ENCODE measurements at places on chromosomes 1 and 21.

GRCh38 chr1:181083842-181084605, 4.5 kb upstream of the IER5 start:
- no peak for DNase-seq

GRCh38 chr1:41362357-41362721, 1.1 kb downstream of the FOXO6 start:
- DNase-seq, result no peak

- DNase-seq, result no peak
These were observed 24.1 kb downstream of the RGS5 start for GRCh38 chr1:163178628-163179027.

DNA sequence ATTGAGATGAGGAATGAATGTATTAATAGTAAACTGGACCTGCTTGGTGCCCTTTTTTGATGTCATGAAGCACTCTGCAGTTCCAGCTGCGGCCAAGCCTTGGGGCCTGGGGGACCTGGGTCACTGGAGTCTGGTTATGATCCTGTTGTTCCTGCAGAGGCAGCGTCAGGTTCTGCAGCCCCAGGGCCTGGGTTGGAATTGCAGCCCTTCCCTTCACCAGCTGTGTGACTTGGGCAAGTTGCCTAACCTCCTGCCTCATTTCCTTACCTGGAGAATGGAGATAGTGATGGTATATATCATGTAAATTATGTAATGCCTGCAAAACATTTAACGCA, 9.1 kb upstream of the ATP5PO start:
- DNase-seq, result no peak

DNA sequence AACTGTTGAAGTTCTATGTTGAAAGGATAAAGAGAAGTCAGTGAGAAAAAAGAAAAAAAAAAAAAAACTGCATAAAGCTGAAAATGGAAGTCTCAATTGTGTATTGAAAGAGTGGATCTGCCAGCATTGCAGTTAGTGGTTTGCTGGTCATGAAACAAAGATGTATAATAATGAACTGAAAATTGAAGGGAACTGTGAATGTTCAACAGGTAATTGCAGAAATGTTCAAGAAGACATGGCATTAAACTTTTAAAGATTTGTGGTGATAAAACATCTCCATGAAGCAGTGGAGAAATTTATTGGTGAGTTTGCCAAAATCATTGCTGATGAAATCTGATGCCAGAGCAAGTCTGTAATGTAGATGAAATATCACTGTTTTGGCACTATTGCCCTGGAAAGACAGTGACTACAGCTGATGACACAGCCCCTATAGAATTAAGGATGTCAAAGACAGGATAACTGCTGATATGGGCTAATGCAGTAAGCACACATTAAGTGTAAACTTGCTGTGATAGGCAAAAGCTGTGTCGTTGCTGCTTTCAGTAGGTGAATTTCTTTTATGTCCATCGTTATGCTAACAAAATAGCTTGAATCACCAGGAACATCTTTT, 71.0 kb downstream of the RD3 start:
- no peak for DNase-seq

GRCh38 chr21:36454706-36455105, 25.2 kb downstream of the CLDN14 start:
- DNase-seq, result no peak

DNA sequence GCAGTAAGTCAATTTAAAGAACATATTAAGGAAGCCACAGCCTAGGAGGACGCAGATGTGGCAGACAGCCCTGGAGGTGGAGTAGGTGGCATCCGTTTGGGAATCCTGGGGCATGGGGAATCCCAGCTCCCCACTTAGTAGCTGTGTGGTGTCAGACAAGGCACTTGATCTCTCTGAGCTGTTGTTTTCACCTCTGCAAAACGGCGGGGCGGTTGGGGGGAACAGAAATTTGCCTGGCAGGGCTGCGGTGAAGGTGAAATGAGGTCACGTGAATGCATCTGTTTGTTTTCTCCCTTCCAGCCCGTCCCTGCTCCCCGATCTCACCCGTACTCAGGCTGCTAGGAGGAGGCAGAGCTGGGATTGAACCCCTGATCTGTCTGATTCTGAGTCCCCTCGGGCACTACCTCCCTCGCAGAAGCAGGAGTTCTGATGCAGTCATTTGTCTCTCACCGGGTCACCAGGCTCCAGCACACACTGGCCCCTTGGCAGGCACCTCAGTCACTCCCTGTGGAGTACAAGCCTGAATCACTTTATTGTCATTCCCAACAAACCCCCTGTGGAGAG, 2.2 kb upstream of the LAPTM5 start:
- DNase-seq, result no peak

- peak; percentile 73 for DNase-seq
These were observed 301.7 kb upstream of the VAMP3 start for GRCh38 chr1:7469255-7469938.

GRCh38 chr21:38379147-38379546, 119.1 kb downstream of the ERG start:
- no peak for DNase-seq

DNA sequence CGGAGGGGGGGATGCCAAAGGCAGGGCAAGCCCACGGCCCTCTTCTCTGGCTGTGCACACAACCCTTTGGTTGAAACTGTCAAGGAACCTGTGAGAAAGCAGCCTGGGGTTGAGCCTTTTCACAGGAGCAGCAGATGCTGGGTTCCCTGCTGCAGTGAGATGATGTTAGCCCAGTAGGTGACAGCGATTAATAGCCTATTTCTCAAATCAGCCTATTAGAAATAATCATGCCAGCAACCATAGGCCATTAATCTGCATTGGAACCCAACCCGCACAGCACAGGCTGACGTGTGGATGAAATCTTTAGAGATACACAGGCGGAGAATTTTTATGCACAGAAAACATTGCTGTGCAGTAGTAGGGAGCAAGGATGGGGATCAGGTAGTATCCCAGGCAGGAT, 637.5 kb downstream of the AJAP1 start:
- no peak for DNase-seq

DNA sequence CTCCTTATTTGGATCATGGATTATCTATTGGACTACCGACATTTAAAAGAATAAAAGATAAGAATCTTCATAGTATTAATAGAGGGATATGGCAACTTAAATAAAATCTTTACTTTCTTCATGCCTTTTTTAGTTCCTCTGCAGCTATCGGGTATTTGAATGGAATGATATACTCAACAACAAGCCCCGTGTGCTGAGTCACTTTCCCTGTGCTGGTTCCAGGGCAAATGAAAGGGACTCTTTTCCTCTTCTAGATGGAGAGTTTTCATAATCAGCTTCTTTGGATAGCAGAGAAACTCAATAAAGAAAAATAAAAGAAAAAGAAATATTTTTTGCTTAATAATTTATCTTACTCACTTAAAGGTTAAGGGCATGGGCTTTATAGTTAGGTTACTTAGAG, 213.7 kb downstream of the LRRC40 start:
- DNase-seq, result no peak

DNA sequence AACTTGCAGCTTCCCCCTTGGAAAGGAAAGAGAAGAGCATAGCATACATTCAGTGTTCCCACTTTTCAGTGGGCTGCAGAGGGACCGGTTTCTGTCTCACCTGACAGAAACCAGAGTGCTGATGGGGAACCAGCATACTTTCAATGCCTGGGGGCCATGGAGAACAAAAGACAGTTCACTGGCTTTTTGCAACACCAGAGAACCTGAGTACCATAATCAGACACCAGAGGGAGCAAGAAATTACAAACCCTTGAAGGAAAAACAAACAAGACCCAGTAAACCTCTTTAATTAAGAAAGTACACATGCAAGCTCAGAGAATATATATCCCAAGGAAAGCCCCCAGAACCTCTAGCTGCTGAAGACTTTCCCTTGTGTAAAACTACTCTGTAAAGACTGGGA, 51.1 kb downstream of the CSMD2 start:
- DNase-seq, result no peak

DNA sequence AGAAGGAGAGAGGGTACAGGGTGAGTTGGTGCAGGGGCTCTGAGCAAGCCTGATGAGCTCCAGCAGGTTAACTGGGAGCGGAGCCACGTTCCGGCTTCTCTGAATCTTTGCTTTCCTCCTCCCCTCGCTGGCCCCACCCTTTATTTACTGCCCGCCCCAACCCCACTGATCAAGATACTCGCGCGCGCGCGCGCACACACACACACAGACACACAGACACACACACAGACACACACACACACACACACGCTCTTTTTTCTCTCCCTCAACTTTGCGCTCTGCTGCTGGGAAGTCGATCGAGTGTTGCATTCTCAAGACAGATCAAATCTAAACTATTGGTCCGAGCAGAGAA, at the start of gene GRIK1:
GRIK1 (minus strand) TSS at position 73 of the 352 bp plus-strand sequence.
- no peak for DNase-seq

- DNase-seq, result no peak
These were observed at the start of gene GSTM4 for GRCh38 chr1:109655615-109656519. GSTM4 (plus strand) TSS chr1:109656099; CDS start chr1:109656390, 291 bp downstream.

- no peak for DNase-seq
These were observed 103.9 kb downstream of the ADGRL4 start for GRCh38 chr1:78902641-78903040.

DNA sequence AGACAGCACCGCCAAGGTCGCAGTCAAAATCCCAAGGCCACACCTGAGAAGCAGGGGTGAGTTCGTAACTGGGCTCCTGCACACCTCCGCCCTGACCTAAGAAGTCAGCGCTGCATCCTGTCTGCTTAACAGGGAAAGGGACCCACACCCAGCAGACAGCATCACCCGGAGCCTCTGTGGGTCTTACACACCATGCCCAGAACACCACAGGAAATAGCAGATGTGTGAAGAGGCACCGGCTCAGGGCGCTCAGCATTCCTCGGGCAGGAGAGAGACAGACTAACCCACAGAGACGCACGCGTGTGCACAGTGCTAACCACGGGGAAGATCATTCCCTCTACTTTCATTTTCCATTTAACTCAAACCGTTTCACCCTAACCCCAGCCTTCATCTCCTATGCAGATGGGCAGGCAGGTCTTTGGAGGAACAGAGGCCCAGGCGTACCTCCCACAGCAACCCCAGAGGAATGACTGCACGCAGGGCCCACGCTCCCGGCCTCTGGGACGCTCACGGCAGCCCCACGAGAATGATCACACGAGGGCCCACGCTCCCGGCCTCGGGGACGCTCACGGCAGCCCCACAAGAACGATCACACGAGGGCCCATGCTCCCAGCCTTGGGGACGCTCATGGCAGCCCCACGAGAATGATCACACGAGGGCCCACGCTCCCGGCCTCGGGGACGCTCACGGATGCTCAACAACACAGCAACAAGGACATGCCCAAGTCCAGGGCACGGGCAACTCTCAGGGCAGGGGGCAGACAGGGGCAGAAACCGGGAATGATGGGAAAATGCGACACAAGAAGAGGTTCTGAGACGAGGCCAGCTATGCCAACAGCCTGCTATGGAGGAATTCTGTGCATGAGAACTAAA, 20.9 kb downstream of the POFUT2 start:
- no peak for DNase-seq

DNA sequence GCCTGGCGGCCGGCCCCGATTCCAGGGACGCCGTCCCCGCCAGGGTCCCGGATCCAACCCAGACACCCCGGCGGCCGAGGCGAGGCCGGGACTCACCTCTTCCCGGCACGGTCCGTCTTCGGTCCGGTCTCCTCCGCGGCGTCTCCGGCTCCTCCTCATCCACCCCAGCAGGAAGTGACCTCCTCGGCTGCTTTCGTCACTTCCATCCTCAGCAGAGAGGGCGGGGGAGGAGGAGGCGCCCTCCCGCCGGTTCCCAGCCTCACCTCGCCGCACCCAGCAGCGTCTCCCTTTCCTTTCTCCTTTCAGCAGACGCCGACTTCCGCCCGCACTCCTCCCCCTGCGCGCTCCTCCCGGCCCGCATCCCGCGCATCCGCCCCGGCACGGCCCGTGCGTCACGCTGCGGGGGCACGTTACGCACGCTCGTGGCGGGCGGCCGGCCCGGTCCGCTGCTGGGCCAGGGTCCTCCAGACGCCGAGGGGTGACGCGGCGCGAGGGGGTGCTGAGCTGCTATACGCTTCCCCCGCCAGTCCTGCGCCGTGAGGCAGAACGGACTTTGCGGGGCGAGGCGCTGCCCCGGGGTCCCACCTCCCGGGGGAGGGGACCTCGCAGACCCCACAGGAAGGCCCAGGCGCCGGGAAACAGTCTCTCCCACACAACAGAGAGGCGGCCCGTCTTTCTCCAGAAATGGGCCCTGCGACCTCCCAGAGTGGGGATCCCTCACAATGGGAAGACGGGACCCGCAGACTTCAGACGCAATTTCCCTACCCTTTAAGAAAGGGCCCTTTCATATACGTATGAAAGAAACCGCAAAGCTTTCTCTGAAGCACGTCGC, at the start of gene ETV3:
ETV3 (minus strand) TSS at position 176 of the 832 bp plus-strand sequence. CDS start 2,043 bp downstream, outside the sequence.
- DNase-seq, result peak; percentile 61

GRCh38 chr1:200415227-200415626, 5.4 kb upstream of the ZNF281 start:
- no peak for DNase-seq

GRCh38 chr1:30032302-30032701, 691.1 kb downstream of the MATN1 start:
- DNase-seq, result no peak

- no peak for DNase-seq
These were observed 104.1 kb upstream of the SLC25A33 start for GRCh38 chr1:9435153-9435636.

DNA sequence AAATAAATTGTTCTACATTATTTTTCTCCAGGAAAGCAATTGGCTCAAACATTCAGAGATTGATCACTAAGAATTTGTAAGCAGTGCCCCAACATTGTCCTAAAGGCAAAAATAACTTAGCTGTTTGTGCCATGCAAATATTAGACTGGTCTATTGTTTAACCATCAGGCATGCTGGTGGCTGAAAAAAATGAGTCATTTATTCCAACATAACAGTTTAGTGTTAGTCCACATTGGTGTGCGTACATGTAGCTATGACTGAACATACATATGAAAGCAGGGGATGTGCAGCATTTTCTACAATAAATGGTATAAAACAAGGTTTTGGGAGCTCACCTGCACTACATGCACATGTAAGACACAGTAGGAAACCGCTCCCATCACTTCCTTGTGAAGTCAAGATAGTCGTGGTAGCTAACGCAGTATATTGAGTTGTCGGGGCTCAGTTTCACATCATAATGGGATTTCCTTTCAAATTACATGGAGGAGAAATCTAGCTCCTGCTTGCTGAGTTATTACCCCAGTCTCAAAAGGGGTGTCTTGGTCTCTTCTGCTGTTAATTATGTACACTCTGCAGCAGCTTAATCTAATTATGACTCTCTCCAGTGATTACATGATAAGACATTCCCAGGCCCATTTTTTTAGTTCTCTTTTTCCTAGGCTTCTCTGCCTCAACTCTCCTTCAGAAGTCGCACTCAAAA, 199.4 kb downstream of the LYPLAL1 start:
- DNase-seq, result no peak

GRCh38 chr1:233061265-233061664, 110.9 kb downstream of the NTPCR start:
- no peak for DNase-seq

GRCh38 chr1:32755810-32756159, 53.2 kb upstream of the SYNC start:
- no peak for DNase-seq

- DNase-seq, result no peak
These were observed 9.0 kb downstream of the IFNAR2 start for GRCh38 chr21:33238565-33239255.

GRCh38 chr1:177287994-177288393, 117.2 kb downstream of the BRINP2 start:
- DNase-seq, result no peak

Data from GM04503 (cell line).